Muscle of leg (tissue), 16 donors: ENCODE measurements at places on chromosomes 11 and 22.
A peak's percentile ranks its signal among the peaks of the same experiment; 100 is the strongest.

GRCh38 chr11:19524171-19524671 lies 188.4 kb upstream of the NAV2 start:
- peak; percentile 15 for DNase-seq

- no peak for DNase-seq
Measured at GRCh38 chr11:64267207-64267945, 16.0 kb downstream of the PLCB3 start.

DNA sequence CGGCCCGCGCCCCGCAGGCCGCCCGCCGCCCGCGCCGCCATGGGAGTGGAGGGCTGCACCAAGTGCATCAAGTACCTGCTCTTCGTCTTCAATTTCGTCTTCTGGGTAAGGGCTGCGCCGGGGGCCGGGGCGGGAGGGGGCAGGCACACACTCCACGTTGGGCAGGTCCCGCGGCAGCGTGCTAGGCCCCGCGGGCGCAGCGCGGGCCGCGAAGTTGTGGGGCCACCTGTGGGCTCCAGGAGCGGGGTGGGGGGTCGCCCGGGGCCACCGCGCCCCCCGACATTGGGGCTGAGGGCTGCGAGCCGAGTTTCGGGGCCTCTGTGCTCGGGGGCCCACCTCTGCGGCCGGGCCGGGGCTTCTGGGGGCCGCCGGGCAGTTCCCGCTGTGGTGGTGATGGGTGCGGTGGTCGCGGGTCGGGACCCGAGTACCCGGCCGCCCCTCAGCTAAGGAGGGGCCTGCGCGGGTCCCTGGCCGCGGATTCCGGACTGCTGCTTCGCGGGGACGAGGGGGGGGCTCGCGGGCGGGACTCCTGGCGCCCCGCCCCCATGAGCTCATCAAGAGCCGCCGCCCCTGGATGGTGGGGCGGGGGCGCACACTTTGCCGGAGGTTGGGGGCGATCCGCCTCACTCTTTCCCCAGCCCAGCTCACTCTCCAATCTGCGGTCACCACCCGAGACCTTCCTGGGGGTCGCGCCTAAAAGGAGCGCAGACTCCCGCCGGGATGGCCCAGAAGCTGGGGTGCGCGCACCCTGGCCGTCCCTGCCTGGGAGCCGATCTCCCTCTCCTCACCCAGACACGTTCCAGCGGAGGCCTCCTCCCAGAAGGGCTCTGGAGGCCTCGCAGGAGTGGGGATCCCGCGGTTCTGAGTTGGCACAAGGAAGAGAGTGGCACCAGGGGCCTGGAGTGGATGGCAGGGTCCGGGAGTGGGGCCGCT lies 667 bp downstream of the CD81 start:
- peak; percentile 92 for DNase-seq

DNA sequence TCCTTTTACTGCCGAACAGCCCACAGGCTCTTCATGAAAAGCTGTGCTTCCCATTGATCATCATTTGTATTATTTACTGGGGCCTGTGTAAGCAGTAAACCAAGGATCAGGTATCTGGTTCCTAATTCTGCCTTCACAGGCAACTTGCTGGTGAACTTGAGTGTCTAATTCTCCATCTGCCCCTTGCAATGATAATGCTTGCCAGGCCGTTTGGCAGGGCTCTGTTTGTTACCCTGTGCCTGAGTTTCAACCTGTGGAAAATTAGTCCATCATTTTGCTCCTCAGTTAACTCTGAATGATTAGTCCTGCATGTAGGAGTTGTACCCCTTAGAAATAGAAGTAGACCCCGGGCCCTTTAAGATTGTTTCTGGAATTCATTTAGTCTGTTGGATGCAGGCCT lies 298.4 kb upstream of the CADM1 start:
- DNase-seq, result no peak

GRCh38 chr11:123509737-123510578 lies 79.9 kb downstream of the GRAMD1B start:
- peak; percentile 45 for DNase-seq

GRCh38 chr22:44312766-44313165 lies at the start of gene SHISAL1:
SHISAL1 (minus strand) TSS chr22:44312951; CDS start chr22:44300945, 12,006 bp downstream.
- DNase-seq, result no peak

GRCh38 chr11:36333468-36333867 lies 37.4 kb downstream of the PRR5L start:
- DNase-seq, result no peak

- no peak for DNase-seq
Measured at GRCh38 chr22:37641561-37641949, 2.1 kb downstream of the SH3BP1 start.

DNA sequence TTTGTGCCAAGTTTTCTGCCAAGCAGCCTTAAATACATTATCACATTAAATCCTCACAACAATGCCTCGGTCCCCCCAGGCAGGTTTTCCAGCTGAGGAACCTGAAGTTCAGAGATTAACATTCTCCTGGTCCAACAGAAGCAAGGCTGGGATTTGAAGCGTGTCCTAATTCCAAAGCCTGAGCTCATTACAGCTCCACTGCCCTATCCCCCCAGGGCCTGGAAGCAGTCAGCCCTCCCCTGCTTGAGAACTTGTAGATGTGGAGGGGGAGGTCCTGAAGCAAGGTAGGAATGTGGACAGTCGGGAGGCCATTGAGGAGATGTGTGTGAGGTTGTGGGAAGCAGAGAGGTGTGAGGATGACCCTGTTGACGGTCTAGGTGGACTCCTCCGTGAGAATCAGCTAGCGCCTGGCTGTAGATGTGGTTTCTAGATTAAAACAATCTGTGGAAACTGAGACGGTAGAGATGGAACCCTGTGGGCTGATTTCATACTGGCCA lies 8.1 kb downstream of the GRAMD1B start:
- DNase-seq, result no peak

GRCh38 chr11:109150581-109150980 lies 271.4 kb upstream of the C11orf87 start:
- DNase-seq, result no peak

GRCh38 chr11:113188371-113188834 lies 126.0 kb upstream of the TTC12 start:
- no peak for DNase-seq

GRCh38 chr22:31045900-31046538 lies 35.1 kb upstream of the SMTN start:
- no peak for DNase-seq

DNA sequence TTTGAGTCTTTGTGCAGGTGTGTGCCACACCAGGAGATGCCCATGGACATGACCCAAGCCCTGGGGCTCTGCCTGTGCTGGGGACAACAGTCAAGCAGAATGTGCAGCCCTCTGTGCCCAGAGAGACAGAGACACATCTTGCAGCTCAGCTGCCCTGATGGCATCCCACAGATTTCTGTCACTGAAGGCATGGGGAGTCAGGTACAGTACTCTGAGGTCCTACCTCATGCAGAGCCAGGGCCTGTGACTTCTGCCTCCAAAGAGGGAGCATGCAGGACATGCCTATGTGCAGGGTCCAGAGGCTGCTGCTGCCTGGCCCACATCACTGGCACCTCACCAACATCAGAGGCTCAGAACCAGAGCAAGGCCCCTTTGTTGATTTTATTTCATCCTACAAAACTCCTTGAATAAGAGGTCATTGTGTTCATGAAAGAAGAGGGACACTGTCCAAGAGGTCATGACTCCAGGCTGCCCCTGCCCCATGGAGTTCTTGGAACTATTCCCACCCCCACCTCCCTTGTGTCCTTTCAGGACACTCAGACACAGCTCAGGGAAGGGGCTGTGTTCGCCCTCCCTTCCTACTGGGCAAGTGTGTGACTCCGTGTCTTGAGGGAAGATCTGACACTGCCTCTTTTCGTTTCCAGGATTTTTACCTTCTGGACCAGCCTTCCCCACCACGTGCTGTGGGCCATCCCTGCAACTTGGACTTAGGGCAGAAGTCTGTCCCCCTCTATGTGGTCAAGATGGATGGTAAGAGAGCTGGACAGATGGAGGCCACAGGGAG lies 62.3 kb downstream of the BTG4 start:
- no peak for DNase-seq

DNA sequence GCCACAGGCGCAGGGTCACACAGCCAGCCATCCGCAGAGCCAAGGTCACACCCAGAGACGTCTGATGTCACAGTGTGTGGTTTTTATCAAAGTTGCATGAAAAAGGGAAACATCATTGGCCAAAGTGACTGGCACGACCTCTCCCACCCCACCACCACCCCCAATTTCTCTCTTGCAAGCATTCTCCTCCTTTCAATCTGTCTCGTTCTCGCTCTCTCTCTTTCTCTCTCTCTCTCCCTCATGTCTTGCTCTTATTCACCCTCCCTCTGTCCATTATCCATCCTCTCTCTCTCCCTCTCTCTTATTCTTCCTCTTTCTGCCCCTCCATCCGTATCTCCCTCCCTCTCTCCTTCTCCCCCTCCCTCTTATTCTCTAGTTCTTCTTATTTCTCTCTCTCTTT lies 40.6 kb downstream of the MN1 start:
- DNase-seq, result no peak
